Activated T-helper 9 cell treated with anti-CD3 and anti-CD28 coated beads, Interleukin-2, amount 50 U/mL, for 16 hours (primary cell): ENCODE measurements at places on chromosomes 7 and 10.

GRCh38 chr10:93570383-93570782 lies 3.9 kb downstream of the FFAR4 start:
- no peak for DNase-seq

DNA sequence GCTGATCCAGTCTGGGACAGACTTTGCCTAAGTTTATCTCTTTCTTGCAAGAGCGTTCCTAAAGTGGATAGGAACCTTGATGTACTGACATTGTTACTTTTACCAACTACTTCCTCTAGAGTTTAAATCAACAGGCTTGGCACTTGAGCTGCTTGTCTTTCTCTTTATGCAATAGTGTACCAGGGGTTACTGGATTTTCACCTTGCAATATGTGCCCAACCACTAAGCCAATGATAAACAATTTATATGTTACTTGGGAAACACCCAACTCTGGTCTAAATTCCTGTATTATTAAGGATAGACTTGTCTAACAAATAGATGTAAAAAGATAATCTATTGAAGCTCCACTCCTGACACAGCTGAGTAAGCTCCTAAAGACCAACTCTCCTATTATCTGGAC lies 470.2 kb downstream of the SH2D4B start:
- DNase-seq = no peak

GRCh38 chr10:100864978-100865377 lies 47.8 kb upstream of the SLF2 start:
- DNase-seq = no peak

GRCh38 chr10:101292194-101293006 lies 61.6 kb upstream of the BTRC start:
- no peak for DNase-seq

DNA sequence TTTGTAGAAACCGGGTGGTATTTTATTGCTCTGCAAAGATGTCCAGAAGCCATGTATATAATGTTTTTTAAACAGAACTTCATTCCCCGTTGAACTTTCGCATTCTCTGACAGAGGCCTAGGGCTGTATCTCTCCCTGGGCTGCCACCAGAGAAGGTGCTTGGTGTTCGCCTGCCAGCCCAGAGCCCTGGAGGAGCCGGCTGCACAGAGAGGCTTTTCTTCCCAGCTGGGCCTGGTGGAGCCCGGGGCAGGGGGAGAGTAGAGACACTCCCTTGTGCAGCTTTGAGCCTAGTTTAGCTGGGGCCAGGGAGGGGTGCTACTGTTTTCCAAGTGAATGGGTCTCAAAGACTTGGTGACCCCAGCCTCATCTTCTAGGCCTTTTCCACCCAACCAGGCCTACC lies 13.6 kb upstream of the TRIM8 start:
- no peak for DNase-seq

DNA sequence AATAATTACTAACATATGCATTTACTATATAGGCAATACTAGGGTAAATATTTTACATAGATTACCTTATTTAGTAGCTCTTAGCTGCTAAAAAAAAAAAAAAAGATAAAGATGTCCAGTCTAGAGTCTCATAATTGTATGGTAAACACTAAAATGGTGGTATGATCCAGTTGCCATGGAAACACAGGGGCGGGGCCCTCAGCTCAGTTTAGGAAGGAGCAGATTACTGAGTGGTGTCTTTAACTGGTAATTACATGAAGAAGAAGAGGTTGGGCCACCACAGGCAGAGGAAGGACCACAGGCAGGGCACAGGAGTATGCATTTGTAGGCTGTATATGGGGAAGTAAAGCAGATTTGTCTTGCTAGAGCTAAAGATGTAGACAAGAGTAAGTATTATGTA lies 43.7 kb downstream of the ITGB8 start:
- no peak for DNase-seq

DNA sequence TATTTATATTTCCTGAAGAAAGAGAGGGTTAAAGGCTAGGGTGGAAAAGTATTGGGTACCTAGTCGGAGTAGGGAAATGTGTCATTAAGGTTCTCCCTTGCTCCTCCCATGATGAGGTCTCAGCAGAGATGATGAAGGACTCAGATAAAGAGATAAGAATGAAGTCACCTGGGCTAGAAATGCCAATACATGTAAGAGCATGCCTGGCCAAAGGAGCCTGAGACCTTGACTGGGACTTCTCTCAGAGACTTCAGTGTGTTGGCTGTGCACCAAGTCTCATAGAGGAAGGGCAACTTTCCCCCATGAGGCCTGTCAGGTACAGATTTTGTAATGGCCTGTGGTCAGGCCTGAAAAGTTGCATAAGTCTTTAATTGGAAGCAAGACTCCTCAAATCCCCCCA lies 361.0 kb upstream of the CDC14C start:
- DNase-seq = no peak

- no peak for DNase-seq
Observed at GRCh38 chr7:24574386-24574785, 1.1 kb downstream of the PALS2 start.

DNA sequence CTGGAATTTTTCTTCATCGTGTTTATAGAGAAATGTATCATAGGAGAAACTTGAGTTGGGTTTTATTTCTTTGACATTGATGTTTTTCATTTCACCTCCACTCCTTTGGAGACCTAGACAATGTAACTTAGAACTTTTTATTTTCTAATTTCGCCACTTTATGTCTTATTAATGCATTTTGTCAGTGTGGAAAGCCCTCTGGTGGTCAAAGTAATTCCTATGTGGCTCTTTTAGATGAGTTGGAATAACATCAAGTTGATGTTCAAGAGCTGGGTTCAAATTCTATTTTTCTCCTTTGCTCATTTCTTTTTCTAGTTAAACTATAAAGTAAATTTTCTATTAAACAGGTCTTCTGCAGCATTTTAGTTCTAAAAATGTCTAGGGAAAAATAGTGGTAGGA lies 478.6 kb downstream of the LRMDA start:
- DNase-seq = no peak

- no peak for DNase-seq
Observed at GRCh38 chr7:155669717-155670505, 25.4 kb downstream of the RBM33 start.
